Suppressor macrophage treated with lipopolysaccharide for 1 hour (primary cell): ENCODE measurements at places on chromosomes 11 and 22.

GRCh38 chr11:57097149-57097548 lies 84.6 kb upstream of the LRRC55 start:
- DNase-seq = no peak

- no peak for DNase-seq
Observed at GRCh38 chr11:27083782-27084181, 43.2 kb downstream of the BBOX1 start.

DNA sequence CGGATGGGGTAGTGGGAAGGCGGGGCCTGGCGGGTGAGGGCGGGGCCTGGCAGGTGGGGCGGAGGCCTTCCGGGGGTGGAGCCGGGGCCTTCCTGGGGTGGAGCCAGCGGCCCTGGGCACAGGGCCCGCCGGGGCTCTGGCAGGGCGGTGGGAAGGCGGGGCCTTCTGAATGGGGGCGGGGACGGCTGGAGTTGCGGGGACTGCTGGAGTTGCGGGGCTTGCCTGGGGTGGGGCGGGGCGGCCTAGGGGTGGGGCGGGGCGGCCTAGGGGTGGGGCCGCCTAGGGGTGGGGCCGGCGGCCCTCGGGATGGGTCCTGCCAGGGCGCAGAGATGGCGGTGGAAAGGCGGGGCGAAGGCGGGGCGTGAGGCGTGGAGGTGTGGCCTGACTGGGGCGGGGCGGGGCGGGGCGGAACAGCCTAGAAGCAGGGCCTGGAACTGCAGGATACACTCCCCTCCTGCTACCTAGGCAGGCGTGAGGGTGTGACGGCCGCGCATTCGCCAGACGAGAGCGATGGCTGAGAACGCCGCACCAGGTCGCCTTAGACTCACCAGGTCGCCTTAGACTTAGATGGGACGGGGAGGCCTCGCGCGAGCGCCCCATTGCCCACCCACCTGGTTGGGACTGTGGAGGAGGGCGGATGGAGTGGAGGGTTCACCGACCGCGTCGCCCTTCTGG lies 19.3 kb downstream of the RRP7A start:
- peak; percentile 87 for DNase-seq

DNA sequence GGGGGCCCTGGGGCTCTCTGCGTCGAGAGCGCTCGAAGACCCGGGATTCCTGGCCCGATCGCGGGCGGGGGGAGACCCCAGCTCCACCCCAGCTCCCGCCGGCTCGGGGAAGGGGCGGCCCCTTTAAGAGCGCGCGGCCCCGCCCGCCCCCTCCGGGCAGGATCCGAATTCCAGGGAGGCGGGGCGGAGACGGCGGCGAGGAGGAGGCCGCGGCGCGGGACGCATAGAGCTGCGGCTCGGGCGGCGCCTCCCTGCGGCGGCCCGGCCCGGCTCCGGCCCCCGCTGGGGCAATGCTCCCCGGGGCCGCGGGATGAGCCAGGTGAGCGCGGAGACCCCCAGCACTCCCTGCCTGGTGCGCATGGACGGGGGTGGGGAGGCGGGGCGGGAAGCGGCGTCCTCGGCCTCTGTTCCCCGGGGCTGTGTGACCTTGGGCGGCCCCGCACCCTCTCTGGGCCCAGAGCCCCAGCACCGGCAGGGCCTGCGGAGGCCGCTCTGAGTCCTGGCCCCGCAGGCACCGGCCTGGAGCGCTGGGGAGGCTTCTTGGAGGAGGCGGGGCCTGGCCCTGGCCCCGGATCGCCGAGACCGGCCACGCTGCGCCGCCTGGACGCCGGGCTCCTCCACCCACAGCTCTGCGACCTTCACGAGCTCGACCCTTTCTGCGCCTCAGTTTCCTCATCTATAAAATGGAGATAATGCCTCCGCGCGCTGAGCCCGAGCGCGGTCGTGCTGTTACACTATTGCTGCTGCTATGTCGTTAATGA lies 565 bp downstream of the GAS2L1 start:
- DNase-seq = peak; percentile 87

GRCh38 chr11:120612513-120613263 lies 101.1 kb downstream of the GRIK4 start:
- DNase-seq = peak; percentile 76

GRCh38 chr22:40410272-40410671 lies 39.9 kb downstream of the SGSM3 start:
- DNase-seq = no peak

DNA sequence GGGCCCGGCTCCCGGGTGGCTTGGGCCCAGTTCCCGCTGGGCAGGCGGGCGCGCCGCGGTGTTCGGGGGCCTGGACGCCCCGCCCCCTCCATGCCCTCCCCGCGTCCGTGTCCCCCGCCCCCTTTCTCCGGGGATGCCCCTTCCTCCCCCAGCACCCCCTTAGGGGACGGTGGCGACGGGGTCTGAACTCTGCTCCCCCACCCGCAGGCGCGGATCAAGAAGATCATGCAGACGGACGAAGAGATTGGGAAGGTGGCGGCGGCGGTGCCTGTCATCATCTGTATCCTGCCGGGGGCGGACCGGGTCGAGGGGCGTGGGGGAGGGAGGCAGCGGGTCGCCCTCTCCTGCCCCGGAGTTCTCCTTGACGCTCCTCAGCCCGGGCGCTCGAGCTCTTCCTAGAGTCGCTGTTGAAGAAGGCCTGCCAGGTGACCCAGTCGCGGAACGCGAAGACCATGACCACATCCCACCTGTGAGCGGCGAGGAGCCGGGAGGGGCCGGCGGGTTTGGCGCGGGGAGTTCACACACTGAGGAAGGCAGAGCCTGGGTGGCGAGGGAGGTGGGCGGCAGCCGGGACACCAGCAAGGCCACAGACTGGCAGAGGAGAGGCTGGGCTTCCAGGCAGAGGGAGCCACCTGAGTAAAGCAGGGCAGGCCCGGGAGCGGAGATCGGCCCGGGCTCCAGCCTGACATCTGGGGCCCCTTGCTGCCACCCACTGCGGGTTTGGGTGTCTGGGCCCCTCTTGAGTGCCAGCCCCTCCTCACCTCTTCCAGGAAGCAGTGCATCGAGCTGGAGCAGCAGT lies 546 bp downstream of the DRAP1 start:
- DNase-seq = peak; percentile 41

- DNase-seq = no peak
Observed at GRCh38 chr11:105618343-105618955, 8.6 kb downstream of the GRIA4 start.

DNA sequence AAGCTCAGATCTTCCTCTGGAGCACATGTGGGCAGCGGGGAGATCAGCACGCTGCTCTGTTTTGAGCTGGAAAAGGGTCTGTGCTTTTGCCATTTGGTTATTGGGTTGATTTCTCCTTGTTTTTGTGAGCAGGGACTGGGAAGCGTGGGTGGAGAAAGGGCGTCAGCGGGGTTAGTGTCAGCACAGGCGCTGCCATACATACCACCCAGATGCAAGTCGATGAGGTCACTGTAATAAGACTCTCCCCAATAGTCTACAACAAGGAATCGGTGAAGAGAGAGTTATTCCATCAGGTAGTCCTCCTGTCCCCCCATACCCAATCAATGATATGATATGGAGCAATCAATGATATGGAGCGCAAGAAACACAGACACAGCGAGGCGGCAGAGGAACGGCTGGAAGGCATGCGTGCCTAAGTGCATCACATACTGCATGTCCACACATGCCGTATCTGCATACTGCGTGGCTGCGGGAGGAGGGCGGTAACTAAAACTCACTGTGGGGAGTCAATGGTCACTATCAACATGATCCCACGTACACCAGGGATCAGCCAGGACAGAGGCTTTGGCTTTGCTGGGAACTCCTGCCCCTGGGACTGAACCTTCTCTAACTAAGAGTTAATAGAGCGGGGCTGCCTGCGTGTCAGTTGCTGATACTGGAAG lies 29.5 kb upstream of the BID start:
- no peak for DNase-seq

DNA sequence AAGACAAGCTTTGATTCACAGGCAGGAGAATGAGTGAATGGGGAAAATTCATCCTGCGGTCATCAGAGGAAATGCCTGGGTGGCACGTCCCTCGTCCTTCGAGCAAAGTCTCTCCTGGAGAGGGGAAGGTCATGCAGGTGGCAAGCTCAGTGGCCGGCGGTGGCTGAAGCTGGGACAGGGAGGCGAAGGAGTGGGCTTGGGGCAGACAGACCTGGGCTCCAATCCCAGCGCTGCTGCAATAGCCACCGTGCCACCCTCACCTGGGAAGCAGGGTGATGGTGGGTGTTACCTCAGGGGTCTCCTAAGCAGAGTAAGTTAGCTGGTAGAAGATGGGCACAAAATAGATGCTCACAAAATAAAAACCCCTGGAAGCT lies 22.4 kb upstream of the CACNG2 start:
- DNase-seq = no peak

GRCh38 chr22:29334696-29335344 lies 19.3 kb upstream of the RASL10A start:
- no peak for DNase-seq

DNA sequence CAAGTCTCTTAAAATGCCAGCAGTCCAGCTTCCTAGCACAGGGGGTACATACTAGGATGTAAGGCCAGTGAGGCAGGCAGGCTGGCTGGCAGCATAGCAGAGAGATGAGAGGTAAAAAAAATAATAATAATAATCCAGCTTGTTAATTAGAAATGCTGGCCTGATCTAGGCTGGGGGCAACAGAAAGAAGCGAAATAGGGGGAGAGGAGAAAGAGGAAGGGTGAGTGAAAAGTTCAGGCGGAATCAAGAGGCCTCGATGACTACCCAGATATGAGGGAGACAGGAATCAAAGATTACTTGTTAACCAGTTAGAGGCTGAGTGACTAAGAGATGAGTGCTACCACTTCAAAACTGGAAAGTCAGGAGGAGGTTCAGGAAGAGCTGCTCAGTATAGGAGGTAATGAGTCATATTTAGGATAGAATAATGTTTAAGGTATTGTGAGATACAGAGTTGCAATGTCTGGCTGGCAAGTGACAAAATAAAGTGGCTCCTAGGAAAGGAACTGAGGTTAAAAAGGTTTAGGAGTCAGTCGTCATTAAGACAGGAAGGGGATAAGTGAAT lies 2.8 kb downstream of the ALKBH8 start:
- peak; percentile 46 for DNase-seq

DNA sequence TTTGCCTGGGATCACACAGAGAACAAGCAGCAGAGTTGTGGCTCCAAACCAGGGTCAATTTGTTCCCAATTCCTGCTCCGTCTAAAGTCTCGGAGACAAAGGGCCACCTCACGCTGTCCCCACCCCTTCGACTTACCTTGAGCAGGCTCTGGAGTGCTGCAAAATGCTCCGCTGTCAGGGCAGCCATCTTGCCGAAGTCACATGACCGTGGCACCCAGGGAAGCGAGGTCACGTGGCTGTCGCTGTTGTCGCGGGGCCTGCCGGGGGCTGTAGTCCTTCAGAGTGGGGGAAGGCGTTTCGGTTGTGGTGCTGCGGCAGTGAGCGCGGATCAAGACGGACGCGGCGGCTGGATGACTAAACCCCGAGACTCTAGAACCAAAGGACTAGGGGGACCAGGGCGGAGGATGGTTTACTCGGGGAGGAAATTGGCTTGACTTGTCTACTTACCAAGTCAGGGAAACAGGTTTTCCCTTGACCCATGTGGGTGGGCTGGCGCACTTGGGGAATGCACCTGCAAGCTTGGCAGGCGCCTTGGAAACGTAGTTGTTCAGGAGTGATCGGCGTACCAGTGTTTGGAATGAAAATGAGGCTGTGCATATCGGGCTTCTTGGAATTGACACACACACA lies at the start of gene COMMD9:
TSS of gene COMMD9 (minus strand) at position 199 of the 627 bp plus-strand sequence. CDS start at position 187, 12 bp downstream.
- peak; percentile 94 for DNase-seq

DNA sequence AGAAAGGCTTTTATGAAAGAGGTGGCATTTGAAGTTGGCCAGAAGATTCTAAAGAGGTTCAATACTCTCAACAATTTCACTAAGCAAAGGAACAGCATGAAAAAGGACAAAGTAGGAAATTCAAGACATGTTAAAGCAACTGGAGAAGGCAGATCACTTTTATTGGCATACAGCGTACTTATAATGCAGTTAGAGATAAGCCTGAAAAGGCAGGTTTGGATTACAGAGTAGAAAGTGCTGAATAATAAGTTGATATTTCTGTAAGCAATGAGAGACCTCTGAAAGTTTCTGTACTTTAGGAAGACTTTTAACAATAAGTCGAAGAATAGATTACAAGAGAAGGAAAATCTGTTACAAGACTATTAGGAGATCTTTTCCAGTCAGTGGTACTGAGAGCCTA lies 25.1 kb downstream of the MTMR2 start:
- DNase-seq = no peak

DNA sequence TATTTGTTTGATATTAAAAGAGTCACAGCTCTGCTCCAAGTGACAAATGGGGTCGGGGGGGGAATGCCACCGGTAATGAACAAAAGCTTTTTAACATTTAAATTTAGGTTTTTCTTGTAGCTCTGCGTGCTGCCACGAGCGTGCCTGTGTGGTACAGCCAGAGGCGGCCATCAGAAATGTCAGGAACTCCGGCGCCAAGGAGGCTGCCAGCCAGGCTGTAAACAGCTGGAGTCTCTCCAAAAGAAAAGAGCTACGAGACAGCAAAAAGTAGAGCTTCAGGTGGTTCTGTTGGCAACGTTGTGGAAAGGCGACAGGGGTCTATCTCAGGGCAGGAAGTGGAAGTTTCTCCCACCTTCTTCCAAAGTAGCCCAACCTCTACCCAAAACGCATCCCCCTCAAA lies 532.8 kb downstream of the OPCML start:
- no peak for DNase-seq

DNA sequence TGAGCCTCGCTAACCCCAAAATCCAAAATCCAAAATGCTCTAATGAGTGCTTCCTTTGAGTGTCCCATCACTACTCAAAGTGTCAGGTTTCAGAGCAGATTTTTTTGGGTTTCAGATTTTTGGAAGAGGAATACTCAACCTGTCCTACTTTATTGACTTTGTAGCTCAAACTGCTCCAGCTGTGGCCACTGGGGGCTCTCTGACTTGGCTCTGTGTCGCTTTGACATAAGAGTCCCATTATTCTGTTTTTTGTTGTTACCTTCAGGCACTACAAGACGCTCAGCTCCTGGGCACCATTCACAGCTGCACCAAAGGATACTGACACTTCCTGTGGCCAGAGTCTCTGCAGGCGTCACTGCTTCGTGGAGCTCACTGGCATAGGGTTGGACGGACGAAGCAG lies 41.1 kb downstream of the PHF21B start:
- DNase-seq = no peak

GRCh38 chr11:128282053-128282452 lies 305.3 kb downstream of the ETS1 start:
- no peak for DNase-seq

- DNase-seq = no peak
Observed at GRCh38 chr22:44986926-44987325, 22.9 kb downstream of the PHF21B start.

GRCh38 chr22:31871480-31871879 lies 72.9 kb upstream of the YWHAH start:
- peak; percentile 13 for DNase-seq

DNA sequence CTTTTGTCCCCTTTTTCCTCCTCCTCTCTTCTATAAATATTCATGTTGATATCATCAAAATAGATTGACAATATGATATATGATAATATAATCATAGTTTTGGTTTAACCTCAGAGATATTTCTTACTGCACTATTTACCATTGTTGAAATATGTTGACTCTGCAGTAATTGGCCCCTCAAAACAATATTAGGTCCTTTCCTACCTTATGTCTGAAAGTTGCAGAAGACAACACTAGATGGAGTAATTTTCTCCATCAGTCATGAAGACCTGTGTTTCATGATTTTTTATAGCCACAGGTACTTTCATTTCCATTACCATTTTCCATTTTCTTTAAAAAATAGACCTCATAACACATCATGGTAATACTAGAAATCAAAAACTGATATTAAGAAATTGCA lies 284.4 kb downstream of the LUZP2 start:
- DNase-seq = no peak

- no peak for DNase-seq
Observed at GRCh38 chr11:74533421-74533820, 39.9 kb upstream of the LIPT2 start.

- no peak for DNase-seq
Observed at GRCh38 chr11:10002221-10002620, 291.8 kb downstream of the SBF2 start.
